ENCODE measurements at places on chromosomes 7 and 10.

GRCh38 chr7:43849047-43849446 is 20.3 kb downstream of the MRPS24 start:
- no peak for DNase-seq

- no peak for DNase-seq
Measured at GRCh38 chr7:6317797-6318438, 45.5 kb upstream of the CYTH3 start.

- no peak for DNase-seq
Measured at GRCh38 chr7:151087245-151088018, 1.2 kb downstream of the AGAP3 start.

DNA sequence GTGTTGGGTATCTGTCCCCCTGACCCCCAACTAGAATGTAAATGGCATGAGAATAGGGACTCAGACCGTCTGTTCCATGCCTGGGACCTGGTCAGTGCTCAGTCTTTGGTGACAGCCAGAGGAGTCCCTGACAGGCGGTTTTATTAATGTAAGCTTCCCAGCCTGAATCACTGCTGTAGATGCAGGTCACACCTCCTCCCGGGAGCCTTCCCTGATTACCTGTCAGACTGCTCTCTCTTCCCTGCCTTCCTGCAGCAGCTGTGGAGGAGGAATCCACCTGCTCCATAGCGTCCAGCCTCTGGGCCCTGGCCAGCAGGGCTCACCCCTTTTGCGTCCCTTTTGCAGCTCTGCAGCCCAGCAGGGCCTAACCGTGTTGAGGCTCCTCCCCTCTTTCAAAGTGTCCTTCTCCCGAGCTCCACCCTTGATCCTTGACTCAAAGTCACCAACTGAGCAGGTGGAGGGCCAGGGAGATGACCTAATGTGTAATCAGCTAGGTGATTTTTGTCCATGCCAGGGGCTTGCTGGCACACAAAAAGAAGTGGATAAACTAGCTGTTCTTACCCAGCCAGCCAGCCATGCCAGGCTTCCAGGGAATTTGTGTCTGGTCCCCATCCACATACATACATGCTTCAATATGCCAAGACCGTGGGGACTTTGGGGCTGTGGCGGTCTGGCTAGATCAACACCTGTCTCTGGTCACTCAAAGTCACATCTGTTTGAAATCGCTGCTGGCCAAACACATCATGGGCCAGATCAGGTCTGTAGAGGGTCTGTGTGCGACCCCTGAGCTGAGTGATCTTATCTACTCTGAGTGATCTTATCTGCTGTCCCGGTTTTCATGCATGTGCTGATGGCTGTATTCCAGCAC is 195.1 kb downstream of the CCDC3 start:
- no peak for DNase-seq

- no peak for DNase-seq
Measured at GRCh38 chr7:85620936-85621685, 434.3 kb upstream of the SEMA3D start.

GRCh38 chr10:3720228-3721019 is 64.6 kb downstream of the KLF6 start:
- DNase-seq = no peak

- DNase-seq = no peak
Measured at GRCh38 chr10:19579761-19580545, 236.3 kb upstream of the PLXDC2 start.

DNA sequence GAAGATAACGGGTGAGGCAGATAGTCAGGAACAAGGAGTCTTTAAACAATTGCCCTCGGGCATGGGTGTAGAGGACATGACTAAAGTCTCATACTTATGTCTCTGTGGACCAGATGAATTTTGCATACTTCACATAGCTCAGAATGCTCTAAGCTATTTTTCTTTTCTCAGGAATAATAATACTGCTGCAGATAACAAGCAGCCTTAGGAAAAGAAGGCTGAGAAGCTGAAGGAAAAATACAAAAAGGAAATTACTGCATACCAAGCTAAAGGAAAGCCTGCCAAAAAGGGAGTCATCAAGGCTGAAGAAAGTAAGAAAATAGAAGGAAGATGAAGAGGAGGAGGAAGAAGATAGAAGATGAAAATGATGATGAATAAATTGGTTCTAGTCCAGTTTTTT is 13.4 kb upstream of the ERCC6 start:
- DNase-seq = no peak

DNA sequence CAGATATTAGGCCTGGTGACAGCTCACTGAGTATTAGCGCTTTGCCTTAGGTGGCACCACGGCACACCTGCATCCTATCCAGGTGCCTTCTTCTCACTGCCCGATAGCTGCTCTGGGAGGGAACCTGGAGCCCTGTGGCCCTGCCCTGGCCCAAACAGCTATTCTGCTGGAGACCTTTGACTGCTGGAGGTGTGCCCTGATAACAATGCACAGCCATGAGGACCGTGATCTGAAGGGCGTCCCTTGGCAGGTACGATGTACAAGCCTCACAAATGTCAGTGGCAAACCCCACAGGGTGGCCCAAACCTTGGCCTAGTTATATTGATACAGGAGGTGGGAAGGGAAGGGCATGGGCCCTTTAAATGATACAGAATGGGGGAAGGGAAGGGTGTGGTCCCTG is 259.5 kb downstream of the GRID1 start:
- no peak for DNase-seq

DNA sequence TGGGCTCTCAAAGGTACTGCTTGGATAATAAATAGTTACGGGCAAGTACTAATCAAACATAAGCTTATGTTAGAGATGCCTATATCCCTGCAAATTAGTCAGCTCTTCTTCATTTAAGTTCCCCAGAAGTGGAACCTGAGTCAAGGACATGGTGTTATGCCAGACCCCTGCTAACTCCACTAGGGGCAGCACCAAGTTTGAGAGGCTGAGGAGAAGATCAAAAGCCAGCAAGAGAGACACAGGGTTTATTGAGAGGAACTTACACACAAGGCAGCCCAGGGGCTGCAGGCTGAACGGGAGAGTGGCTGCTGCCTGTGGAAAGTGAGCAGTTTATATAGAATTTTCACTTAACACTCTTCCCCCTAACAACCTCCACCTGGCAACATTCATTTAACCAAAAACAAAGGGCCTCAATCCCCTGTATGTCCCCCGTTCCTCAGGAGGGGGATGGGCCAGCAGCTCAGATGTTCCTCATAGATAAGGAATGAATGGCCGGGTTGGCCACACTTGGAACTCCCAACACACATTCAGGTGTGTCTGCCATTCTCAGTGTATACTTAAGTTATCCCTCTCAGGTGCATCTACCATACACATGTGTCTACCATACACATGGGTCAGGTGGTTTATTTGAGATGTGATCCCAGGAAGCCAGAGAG is 62.6 kb upstream of the GHITM start:
- no peak for DNase-seq

- DNase-seq = no peak
Measured at GRCh38 chr10:103784723-103785418, 70.5 kb downstream of the SH3PXD2A start.

GRCh38 chr10:104614245-104614831 is 26.8 kb upstream of the SORCS3 start:
- DNase-seq = no peak

- DNase-seq = no peak
Measured at GRCh38 chr10:125000366-125001312, 58.7 kb downstream of the ZRANB1 start.

DNA sequence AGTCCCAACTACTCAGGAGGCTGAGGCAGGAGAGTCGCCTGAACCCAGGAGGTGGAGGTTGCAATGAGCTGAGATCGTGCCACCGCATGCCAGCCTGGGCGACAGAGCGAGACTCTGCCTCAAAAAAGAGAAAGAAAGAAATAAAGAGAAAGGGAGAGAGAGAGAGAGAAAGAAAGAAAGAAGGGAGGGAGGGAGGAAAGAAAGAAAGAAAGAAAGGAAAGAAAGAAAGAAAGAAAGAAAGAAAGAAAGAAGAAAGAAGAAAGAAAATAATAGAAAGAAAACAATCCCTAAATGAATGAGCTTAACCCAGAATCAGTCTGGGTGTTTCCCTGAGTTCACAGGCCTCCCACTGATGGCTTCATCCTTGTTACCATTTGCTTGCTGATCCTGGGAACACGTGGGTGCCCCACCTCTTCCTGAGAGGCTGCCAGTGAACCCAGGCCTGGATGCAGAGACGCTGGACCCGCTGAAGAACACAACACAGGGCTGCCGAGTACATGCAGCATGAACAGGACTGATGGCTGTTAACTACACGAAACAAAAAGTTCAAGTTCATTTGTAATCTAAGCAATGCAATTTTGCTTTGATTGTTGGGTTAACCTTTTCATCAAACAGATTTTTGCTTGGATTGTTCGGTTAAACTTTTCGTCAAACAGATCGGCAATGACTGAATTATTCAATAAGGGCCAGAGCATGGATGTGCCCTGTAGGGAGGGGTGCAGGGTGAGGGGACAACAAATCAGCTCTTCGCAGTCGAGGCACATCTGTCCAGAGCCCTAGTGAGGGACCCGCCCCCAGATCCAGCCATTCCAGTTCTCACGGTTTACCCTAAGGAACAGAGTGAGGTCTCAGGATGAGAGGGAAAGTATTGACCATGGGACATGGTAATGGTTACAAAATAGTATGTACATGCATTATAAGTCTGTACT is 11.5 kb downstream of the NPFFR1 start:
- no peak for DNase-seq

GRCh38 chr7:22252936-22253536 is 103.9 kb downstream of the RAPGEF5 start:
- no peak for DNase-seq

- DNase-seq = no peak
Measured at GRCh38 chr10:99845837-99846382, 63.5 kb downstream of the ABCC2 start.

- DNase-seq = no peak
Measured at GRCh38 chr10:52568309-52568708, 204.3 kb downstream of the MBL2 start.

DNA sequence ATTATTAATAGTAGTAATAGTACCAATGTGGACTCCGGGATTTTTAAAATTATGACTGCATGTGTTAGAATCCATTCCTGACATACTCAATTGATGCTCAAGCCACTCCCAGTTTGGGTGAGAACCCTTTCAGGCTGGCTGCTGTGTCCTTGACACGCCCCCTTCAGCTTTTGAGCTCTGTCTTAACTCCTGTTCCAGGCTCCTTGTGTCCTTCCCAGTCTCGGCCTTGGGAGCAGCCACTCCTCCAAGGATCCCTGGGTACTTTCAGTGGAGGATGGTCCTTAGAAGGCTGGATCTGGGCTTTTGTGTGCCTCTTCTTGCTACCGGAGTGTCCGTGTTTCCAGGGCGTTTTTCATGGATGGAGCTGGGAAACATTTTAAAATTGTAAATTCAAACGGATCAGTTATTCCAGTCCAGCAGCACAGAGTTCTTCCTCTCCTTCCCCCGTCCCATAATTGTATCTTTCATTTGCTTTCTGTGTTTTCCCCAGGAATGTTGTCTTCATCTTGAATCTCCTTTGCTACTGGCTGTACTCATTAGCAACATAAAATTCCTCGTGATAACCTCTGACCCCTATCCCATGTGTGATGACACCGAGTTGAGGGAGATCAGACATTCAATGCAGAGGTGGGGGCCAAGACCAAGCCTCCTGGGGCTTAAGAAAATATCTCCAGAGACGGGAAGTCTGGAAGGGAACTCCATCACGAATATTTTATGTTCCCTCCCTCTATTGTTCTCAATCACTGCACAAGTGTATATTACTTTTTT is 40.0 kb upstream of the PFKFB3 start:
- DNase-seq = no peak

- DNase-seq = no peak
Measured at GRCh38 chr7:98816241-98816640, 53.6 kb downstream of the TMEM130 start.

GRCh38 chr7:79272066-79272669 is 181.3 kb downstream of the MAGI2 start:
- DNase-seq = no peak

GRCh38 chr10:79898597-79899325 is 50.1 kb downstream of the SFTPD start:
- no peak for DNase-seq

GRCh38 chr7:66859794-66860645 is 61.0 kb upstream of the TMEM248 start:
- no peak for DNase-seq

- DNase-seq = no peak
Measured at GRCh38 chr10:6161921-6162320, 40.8 kb upstream of the PFKFB3 start.

DNA sequence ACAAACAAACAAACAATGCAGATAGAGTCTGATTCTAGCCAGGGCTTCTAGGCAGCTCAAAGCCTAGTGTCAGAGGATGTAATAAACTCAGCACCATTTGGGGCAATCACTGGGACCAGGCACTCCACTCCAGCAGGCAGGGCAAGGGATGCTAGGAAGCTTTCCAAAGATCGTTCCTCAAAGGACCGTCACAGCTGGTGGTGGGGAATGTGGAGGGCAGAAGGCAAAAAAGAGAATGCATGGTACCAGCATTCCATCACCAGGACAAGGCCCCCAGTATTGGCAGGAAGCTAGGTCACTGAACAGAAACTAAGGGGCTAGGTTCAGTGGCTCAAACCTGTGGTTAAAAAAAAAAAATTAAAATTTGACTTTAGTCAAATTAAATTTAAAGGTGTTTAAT is 94.2 kb downstream of the CUL2 start:
- DNase-seq = no peak

DNA sequence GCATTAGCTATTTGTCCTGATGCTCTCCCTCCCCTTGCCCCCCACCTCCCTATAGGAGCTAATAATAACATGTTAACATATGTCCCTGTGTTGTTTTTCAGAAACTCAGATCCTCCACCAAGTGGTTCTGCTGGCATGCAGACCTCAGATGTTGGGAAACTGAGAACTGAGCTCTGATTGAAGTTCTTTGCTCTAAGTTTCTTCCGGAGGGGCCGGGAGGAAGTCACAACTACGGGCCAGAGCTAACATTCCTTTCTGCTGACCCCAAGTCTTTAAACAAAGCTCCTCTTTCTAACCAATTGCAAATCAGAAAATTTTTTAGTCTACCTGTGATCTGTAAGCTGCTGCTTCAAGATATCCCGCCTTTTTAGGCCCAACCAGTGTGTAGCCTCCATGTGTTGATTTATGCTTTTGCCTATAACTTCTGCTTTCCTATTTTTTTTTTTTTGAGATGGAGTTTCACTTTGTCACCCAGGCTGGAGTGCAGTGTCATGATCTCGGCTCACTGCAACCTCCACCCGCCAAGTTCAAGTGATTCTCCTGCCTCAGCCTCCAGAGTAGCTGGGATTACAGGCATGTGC is 66.6 kb downstream of the LYZL1 start:
- no peak for DNase-seq

DNA sequence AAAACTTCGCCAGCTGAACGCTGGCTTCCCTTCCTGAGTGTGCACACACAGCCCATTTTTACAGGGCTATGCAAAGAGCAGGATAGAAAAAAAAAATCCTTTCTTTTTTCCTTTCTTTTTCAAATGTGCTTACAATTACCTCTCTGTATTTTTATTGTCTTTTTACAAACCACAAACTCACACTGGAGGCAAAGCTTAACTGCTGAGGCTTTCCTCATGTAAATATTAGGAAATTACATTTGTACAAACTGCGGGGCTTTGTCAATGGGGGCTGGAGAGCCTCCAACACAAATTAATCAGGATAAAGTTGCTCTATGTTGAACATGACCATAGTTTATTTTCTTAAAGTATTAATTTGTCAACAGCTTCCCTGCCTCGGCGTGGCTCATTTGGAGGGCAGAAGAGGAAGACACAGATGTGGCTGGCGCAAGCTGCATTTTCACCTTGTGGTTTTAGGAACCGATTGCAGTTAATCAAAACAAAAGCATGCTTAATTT is 411.7 kb upstream of the MKI67 start:
- DNase-seq = no peak

GRCh38 chr7:127673902-127674301 is 21.9 kb downstream of the SND1 start:
- DNase-seq = no peak
